Activated naive CD4-positive, alpha-beta T cell treated with anti-CD3 and anti-CD28 coated beads for 36 hours (primary cell): ENCODE measurements at places on chromosomes 11 and 22.
A peak's percentile ranks its signal among the peaks of the same experiment; 100 is the strongest.

- DNase-seq: no peak
Observed at GRCh38 chr11:44876906-44877305, 73.8 kb downstream of the TP53I11 start.

- no peak for DNase-seq
Observed at GRCh38 chr11:2992997-2993325, 832 bp upstream of the NAP1L4 start.

DNA sequence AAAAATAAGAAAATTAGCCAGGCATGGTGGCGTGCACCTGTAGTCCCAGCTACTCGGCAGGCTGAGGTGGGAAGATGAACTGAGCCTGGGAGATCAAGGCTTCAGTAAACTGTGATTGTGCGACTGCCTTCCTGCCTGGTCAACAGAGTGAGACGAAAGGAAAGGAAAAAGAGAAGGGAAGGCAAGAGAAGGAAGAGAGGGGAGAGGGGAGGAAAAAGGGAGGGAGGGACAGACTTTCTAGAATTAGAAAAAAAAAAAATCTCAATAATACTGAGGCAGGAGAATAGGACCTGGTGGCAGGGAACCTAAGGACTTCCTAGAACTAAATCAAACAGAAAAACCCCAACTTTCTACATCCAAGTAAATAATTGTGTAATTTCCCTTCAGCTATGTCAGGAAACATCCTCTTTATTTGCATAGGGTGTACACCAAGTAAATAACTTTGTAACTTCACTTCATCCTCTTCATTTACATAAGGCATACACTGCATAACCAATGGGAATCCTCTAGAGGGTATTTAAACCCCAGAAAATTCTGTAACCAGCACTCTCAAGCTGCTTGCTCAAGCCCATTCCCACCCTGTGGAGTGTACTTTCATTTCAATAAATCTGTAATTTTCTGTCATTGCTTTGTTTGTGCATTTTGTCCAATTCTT, 8.7 kb downstream of the SBF2 start:
- no peak for DNase-seq

DNA sequence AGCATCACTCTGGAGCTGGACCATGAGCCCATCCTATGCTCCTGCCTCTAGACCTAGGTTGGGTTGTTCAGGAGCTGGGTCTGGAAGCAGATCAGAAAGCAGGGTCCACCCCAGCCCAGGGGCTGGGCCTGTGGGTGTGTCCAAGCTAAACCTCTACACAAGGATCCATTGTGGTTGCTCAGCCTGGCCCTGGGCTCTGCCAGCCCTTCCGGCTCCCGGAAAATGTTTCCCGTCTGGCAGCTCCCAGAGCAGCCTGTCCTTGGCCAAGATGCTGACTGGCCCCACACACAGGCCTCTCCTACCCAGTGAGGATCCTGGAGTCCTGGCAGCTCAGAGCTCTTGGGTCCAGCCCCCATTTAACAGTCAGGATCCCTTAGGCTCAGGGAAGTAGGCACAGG, 35.3 kb upstream of the FCHSD2 start:
- DNase-seq: no peak

DNA sequence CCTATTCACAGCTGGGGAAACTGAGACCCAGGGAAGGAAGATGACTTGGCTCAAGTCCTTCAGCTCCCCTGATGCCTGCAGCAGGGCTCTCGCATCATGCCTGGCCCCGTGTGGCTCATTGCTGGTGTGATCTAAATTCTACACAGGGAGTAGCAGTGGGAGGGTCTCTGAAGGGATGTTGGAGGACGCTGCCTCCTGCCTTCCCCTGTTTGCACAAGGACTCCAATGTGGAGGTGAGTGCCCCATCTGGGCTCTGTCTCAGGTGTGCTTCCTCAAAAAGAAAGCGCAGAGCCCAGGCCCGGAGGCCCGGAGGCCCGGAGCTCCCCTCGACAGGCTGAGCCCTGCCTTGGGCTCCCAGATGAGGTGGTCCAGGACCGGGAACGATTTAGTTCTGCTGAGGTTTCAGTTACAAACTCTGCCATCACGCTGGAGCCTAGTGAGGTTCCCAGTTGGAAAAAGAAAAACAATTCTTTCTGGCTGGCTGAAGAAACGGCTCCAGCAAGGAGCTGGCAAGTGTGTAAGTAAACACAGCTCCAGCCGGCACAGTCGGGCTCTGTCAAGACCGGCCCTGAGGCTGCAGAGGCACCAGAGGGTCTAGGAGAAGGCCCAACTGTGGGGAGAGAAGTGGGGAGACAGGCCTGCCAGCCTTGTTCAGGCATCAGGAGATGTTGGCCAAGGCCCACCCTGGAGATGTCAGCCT, 49.8 kb downstream of the NAT10 start:
- no peak for DNase-seq

GRCh38 chr11:120648771-120649170, 137.2 kb downstream of the GRIK4 start:
- DNase-seq: no peak

DNA sequence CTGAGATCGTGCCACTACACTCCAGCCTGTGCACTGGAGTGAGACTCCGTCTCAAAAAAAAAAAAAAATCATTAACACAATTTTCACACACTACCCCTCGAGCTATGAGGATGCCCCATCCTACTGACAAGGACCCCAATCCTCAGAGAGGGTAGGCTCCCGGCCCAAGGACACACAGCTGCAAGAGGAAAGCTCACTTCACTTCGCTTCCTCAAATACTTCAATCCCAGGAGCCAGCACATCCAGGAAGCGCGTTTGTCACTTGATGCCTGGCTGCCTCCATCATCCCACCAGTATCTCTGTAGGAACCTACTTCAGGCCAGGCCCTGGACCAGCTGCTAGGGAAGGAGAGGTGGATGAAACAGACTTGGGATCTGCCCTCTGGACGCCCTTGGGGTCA, 144.0 kb downstream of the CRYBB2 start:
- no peak for DNase-seq

DNA sequence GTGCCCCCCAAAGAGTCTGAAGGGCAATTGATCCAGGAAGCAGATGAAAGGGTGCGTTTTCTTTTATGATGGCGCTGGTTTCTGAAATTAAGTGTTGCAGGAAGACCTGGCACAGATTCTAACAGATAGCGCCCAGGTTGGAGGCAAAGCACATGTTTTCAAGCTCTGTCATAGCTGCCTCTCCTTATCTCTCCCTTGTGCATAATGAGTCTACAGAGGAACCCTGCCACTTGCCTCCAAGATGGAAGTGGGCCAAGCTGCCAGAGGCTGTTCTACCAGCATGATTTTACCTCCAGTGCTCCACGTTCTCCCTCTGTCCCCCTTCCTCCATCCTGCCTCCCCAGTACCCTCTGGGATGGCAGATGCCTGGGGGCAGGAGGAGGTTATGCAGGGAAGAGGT, 30.0 kb upstream of the TLCD5 start:
- no peak for DNase-seq

GRCh38 chr11:101553891-101554292, 29.9 kb downstream of the TRPC6 start:
- no peak for DNase-seq

GRCh38 chr11:65209711-65210360, 28.1 kb downstream of the CAPN1 start:
- no peak for DNase-seq

DNA sequence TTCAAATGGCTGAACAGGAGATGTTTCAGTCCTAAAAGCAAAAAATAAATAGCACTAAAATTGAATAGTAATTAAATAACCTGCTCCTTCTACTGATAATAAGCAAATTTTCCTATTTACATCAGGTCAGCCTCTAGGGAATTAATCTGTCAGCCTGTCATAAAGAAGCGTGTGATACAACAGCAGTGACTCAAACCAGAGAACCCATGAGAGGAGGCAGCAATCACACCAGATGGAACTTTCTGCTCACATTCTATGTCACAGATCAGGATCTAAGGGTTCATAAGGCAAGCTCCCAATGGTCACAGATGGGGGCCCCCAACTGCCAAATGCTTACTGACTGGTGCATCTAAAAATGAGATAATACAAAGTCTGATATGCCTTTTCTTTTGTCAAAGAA, 41.1 kb downstream of the RBFOX2 start:
- DNase-seq: no peak

GRCh38 chr22:49010901-49011300, 816.8 kb downstream of the BRD1 start:
- DNase-seq: no peak

GRCh38 chr11:131191606-131192005, 178.8 kb upstream of the NTM start:
- DNase-seq: no peak

- no peak for DNase-seq
Observed at GRCh38 chr11:125157953-125158680, 6.4 kb upstream of the PKNOX2 start.

- no peak for DNase-seq
Observed at GRCh38 chr11:65786786-65787636, at the start of gene OVOL1. OVOL1 (plus strand) TSS chr11:65787063; CDS start chr11:65787374, 311 bp downstream.

GRCh38 chr11:88535916-88536547, 198.5 kb upstream of the CTSC start:
- DNase-seq: no peak

- DNase-seq: no peak
Observed at GRCh38 chr11:82521427-82521826, 212.2 kb downstream of the FAM181B start.

DNA sequence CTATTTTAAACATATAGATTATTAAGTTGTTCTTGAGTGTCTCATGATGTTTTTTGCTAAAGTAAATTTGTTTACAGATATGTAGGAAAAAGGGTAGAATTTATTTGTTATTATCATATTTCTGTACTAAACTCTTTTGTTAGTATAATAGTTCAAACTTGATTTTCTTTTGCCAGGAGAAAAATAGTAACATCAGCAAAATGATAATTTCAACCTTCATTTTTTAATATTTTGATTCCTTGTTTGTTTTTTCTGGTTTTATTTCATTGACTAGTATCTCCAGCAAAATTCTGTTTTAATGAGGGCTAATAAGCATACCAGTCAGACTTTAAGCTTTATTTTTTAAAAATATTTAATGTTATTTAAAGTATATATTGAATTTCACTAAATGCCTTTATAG, 4.0 kb downstream of the OR1S1 start:
- DNase-seq: no peak

- no peak for DNase-seq
Observed at GRCh38 chr11:92475819-92476218, 251.2 kb downstream of the FAT3 start.

GRCh38 chr11:118530683-118531596, at the start of gene TMEM25:
TMEM25 (plus strand) TSS chr11:118531192; CDS start chr11:118531802, 610 bp downstream.
- peak; percentile 75 for DNase-seq
